ENCODE measurements at places on chromosomes 6 and 20.

- no peak for DNase-seq
Observed at GRCh38 chr6:154429711-154430110, 73.1 kb upstream of the IPCEF1 start.

DNA sequence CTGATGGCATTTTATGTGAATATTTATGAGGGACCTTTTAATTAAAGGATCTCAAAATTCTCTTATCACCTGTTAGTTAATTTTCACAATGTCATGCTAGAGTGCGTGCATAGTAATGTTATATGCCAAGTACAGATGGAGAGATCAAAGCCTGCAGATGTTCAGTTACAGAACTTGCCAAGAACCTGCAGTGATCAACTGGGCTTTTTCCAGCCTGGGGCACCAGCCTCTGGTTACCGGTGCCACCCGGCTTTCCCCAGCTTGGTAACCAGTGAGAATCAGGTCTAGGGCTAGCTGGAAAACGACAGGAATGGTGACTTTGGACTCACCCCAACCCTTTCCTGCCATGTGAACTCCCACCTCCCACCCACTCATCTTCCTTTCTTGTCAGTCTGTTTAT, 91.8 kb downstream of the CAP2 start:
- DNase-seq: no peak

DNA sequence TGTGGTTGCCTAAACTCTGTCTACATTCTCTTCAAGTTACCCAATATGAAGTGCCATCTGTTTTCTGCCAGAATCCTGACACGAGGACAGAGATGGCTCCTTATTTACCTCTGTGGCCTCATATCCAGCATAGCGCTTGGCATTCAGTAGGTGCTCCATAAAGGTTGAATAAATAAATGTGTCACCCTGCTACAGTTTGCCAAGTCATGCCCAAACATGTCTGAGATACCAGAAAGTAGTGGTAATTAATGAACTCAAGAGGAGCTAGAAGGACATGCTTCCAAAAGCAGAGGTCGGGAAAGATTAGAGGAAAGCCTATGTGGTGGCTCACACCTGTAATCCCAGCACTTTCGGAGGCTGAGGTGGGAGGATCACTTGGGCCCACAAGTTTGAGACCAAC, 30.9 kb upstream of the E2F3 start:
- DNase-seq: no peak

DNA sequence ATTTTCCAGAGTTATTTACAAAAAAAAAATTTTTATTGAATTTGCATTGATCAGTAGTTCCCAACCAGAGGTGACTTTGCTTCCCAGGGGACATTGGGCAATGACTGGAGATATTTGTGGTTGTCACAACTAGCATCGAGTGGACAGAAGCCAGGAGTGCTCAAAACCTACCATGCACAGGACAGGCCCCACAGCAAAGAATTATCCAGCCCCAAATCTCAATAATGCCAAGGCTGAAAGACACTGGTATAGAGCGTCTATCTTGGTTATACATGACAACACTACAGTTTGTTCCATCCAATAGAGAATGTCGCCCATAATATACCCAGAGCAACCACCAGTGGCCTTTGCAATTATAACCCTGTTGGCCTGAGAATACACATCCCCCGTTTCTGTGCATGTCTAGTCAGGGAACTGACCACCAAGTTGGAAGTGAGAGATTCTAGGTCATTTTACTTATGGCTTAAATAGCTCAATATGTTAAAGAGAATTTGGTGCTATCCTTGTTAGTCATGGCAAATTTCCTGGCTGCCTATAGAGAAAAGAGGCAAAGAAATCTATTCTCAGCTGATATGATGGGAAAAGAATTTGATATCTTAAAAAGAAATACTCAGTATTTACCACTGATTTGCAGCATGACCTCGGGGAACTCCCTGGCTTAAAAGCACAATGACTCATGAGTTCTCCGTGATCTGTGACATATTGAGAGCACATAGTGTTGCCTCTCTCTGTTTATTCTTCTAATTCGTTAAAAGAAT, 76.0 kb upstream of the ADTRP start:
- no peak for DNase-seq

- no peak for DNase-seq
Observed at GRCh38 chr6:44701038-44701636, 313.6 kb downstream of the CDC5L start.

GRCh38 chr6:114051031-114051430, 80.1 kb upstream of the HDAC2 start:
- DNase-seq: no peak

GRCh38 chr6:170434821-170435155, 118.3 kb downstream of the PSMB1 start:
- DNase-seq: no peak

GRCh38 chr6:84763003-84763885, 1.2 kb downstream of the TBX18 start:
- DNase-seq: no peak

DNA sequence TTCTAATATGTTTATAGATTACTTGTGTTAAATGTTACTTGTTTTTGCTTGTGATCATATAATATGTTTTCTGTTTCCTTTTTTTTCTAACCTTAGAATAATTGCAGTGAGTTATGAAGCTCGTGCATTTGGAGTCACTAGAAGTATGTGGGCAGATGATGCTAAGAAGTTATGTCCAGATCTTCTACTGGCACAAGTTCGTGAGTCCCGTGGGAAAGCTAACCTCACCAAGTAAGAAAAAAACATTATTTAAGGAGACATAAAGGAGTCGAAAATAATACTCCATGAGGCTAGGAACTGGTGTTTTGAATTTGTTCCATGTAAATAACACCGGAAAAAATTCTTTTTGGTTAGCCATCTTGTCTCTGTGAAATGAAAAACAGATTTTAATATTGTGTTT, 6.9 kb downstream of the POLH start:
- DNase-seq: no peak

- no peak for DNase-seq
Observed at GRCh38 chr6:56490993-56491392, 151.7 kb downstream of the DST start.

DNA sequence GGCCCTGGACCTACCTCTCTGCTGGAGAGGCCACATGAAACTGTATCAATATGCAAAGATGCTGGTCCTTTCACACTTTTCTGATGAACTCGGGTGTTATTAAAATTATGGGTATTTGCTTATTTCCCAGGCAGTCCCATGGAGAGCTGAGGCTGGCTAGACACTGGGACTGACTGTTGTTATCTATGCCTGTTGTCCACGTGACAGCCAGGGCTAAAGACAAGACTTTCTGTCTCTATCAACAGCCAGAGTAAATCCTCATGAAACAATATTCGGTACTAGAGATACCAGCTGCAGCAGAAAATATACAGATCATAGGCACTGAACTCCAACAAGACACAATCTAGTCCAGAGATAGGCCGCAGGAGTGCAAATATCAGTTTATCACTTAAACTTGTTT, 236.4 kb downstream of the FOXA2 start:
- no peak for DNase-seq

DNA sequence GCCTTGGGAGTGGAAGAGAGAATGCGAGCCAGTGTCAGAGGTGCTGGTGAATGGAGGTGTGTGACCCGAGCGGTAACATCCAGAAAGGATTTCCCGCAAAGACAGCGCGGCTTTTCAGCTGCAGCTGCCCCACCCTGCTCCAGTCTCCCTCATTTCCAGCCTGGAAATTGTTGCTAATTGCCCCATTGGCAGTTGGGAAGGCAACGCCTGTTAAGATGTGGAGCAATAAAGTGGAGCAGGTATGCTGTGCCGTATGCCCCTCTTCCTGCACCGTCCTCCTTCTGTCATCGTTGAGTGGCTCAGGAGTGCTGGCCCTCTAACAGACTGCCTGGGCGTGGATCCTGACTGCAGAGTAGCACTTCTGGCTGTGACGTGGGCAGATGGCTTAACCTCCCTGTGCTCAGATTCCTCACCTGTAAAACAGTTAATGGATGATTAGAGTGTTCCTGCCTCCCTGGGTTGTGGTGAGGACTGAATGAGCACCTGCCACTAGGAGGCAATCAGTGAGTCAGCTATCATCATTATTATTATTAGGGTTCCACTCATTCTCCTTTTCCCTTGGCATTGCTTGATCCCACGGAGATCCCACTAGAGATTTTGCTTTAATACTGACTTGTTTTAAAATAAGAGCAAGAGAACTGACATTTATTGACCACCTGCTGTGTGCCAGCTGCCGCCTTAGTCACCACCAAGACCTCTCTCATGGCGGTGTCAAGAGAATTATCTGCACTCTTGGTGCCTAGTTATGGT, 11.7 kb downstream of the ARFGEF2 start:
- DNase-seq: no peak

GRCh38 chr6:154921482-154921881, 73.6 kb upstream of the TIAM2 start:
- no peak for DNase-seq

DNA sequence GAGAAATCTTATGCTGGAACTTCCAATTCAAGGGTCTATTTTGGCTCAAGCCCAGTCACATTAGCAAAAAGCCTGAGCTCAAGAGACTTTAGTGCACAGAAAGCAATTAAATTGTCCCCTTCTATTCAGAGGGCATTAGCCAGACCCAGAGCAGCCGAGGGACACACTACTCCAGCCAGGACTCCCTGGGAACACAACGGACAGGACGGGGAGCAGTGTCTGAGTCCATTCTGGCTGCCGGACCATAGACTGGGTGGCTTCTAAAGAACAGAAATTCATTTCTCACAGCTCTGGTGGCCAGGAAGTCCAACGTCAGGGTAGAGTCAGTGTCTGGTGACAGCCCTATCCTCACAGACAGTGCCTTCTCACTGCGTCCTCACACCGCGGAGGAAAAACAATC, 78.4 kb downstream of the PRND start:
- no peak for DNase-seq

DNA sequence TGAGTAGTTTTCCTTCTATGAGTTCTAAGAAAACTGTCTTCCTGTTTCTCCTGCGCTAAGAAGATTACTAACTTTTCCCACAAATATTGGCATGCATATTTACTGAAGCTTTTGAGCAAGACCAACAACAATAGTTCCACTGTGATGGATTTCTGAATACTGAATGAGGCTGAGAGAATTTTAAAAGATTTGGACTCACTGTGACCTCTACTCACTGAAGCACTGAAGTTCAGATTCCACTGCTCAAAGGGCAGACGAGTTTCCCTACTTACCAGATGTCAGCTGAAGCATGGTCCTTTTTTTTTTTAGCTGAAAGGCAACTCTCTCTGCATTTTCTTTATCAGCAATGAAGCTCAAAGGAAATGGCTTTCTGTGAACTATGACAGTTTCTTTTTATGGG, 718.5 kb downstream of the RFPL4B start:
- no peak for DNase-seq

GRCh38 chr20:45735552-45735951, 13.4 kb downstream of the SPINT4 start:
- no peak for DNase-seq

DNA sequence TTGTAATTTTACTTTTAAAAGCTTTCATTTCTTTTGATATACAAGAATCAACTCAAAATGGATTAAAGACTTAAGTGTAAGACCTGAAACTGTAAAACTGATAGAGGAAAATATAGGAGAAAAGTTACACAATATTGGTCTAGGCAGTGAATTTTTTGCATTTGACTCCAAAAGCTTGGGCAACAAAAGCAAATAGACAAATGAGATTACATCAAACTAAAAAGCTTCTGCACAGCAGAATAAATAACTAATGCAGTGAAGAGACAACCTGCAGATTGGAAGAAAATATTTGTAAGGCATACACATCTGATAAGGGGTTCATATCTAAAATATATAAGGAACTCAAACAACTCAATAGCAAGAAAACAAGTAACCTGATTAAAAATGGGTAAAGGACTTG, 3.0 kb downstream of the GABRR1 start:
- DNase-seq: no peak

DNA sequence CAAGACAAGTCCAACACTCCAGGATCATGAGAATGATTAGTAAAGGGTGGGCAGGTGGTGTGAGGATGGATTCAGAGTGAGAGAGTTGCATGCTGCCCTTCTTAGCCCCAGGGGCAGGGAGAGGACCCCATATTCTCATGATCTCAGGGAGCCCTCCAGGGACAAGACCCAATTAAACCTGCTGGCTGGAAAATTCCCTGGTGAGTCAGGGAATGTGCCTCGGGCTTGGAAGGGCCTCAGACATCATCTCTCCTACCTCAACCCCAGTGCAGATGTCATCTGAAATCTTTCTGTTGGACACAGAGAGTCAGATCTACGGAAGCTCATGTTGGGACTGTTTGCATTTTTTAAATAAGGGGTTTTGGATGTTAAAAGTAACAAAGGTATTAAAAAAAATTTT, 9.2 kb upstream of the SIRPD start:
- no peak for DNase-seq
